ENCODE measurements at places on chromosomes 7 and 10.

- no peak for DNase-seq
Observed at GRCh38 chr7:135514856-135515255, 5.0 kb upstream of the CNOT4 start.

DNA sequence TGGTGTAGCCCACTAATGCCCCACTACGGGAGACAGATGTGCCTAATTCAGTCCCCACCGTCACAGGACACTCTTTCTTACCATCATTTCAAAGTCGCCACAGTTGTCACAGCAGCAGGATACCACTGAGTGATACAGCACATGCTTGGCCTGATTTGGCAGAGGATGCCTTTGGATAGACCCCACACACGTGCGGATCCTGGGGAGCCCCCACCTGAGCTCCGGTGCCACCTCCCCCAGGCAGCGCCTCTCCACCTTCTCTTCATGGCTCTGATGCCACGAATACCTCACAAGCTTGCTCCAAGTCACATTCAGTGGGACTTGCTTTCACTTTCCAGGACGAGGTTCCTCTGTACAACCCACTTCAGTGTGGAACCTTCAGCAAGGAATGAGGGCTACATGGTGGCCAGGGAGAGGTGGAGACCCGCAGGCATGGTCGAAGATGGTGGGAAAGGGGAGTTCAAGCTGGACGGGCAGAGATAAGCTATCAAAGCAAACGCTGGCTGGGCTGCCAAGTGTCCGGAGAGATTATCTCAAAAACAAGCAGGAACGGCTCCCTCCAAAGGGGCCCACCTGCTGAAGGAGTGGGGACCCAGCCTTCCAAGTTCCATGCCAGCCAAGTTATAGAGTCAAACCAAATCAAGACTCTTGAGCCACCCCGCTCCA is 107.4 kb downstream of the ZRANB1 start:
- no peak for DNase-seq

GRCh38 chr10:7945469-7946187 is 108.9 kb upstream of the GATA3 start:
- DNase-seq, result no peak

DNA sequence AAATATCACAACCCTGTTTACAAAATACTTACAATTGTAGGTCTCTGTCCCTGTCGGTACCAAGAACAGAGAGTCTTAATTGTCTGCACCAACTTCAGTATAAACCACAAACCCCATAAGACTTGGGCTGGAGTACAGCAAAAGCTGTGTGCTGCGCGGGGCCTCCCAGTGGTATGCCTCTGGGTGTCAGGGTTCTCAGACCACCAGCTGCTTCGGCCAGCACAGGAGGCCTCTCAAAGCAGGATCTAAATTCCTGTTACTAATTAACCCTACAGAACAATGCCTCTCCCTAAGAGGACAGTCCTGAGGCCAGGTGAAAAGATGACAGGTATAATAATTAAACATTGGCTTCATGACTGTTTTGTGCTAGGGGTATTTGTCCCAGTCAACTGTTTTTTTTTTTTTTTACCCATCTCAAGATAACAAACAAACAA is 957 bp upstream of the SVIL start:
- DNase-seq, result peak; percentile 33

- no peak for DNase-seq
Observed at GRCh38 chr10:107649249-107649648, 484.7 kb upstream of the SORCS1 start.

GRCh38 chr7:17773289-17773626 is 167.0 kb downstream of the SNX13 start:
- no peak for DNase-seq

GRCh38 chr7:37234928-37235327 is 213.7 kb downstream of the ELMO1 start:
- peak; percentile 36 for DNase-seq
